ENCODE measurements at places on chromosomes 12 and 14.

DNA sequence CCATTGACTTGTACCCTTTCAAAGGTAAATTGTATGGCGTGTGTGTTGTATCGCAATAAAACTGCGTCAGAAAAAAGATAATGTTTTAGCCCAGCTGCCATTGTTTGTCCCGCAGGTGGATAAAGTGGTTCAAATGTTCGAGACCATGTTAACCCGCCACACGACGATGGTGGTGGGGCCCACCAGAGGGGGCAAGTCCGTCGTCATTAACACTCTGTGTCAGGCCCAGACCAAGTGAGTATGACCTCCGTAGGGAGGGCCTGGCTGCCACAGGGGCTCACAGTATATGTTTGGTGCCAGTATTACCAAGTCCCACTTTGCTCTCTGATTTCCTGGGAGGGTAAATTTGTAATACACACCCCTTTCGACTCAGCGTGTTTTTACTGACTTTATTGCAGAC lies 96.9 kb downstream of the DNAH10 start:
- no peak for DNase-seq

DNA sequence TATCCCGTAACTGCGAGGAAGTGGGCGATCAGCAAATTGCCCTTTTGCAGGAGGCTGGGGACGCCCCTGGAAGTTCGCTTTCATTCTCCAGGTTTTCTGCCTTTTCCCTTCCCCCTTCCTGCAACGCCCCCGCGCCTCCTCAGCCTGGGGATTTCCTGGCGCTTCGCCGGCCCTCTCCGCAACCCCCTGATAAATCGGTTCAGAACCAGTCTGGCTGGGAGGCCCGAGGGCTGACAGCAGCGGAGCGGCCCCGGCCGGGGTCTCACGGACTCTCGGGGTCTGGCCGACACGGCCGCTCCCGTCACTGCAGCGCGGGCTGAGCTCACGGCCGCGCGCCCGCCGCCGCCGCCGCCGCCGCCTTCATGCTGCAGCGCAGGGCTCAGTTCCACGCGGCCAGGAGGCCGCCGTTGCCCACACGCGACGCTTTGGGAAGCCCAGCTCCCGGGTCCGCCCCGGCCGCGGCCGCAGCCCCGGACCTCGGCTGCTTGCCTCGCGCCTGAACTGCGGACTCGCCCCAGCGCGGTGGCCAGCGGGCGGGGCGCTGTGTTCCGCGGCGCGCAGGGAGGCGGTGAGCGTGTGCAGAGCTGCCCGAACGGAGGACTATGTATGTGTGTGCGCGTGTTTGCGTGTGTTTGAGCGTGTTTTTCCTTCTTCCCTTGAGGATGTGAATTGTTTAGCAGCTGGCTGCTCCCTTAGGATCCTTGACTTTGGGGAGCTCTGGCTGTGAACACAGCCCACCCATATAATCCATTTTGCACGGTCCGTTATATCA lies at the start of gene LRFN5:
Gene LRFN5 (plus strand): TSS at position 345 of the 772 bp plus-strand sequence.
- no peak for DNase-seq

GRCh38 chr14:81849714-81850113 lies 316.1 kb upstream of the SEL1L start:
- no peak for DNase-seq

DNA sequence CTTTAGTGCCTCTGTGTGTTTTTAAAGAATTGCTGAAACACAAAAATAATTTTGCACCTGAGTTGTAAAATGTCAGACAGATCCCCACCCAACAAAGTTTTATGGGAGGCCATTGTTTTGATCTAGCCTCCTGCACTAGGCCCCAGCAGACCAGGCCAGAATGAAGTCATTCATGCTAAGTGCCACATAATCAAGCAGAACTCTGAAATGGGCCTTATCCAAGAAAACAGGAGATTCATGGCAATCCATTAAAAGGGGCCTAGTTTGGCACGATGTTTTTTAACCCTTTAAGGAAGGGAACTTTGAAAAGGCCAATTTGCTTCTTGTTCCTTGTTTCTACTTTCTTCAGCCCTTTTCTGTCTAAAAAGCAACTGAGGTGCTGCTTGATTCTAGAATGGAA lies 260.9 kb downstream of the ITPR2 start:
- no peak for DNase-seq

DNA sequence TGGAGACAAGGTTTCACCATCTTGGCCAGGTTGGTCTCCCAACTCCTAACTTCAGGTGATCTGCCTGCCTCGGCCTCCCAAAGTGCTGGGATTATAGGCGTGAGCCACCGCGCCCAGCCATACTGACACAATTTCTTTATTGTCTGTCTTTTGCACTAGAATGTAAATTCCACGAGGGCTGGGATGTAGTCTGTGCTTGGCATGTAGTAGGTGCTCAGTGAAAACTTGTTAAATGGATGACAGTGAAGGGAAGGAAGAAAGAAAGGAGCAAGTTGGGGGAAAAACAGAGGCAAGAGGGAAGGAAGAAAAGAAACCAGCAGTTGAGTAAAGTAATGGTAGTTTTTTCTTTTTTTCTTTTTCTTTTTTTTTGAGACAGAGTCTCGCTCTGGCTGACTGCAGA lies 53.1 kb downstream of the LIMA1 start:
- no peak for DNase-seq

- DNase-seq = no peak
Measured at GRCh38 chr12:56297400-56297799, 2.7 kb downstream of the CS start.

- no peak for DNase-seq
Measured at GRCh38 chr12:104381341-104381730, 75.4 kb upstream of the CHST11 start.

- no peak for DNase-seq
Measured at GRCh38 chr14:78967111-78967809, 797.1 kb downstream of the NRXN3 start.

DNA sequence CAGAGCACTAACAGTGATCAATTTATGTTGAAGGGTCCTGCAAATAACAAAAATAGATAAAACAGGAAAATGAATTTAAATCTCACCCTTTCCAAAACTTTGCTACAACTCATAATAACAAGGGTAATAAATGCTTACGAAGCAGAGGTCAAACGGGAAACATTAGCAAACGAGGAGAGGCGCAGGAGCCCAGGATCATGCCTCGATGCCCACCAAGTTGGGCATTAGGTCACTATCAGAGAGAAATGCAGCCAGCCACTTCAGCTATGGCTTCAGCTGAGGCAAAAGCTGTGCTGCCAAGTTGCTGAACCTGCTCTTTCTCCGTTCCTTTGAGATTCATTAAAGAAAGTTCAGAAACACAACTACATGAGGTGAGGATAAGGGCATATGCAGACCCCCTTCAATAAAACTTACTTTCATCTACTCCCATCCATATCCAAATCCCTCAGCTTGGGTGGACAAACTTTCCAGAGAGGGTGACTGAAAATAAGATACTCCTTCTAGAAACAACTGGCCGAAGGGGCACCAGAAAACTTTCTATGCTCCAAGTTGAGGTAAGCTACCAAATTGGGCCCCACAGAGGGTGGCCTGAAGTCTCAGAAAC lies 7.9 kb downstream of the NKX2-1 start:
- no peak for DNase-seq

DNA sequence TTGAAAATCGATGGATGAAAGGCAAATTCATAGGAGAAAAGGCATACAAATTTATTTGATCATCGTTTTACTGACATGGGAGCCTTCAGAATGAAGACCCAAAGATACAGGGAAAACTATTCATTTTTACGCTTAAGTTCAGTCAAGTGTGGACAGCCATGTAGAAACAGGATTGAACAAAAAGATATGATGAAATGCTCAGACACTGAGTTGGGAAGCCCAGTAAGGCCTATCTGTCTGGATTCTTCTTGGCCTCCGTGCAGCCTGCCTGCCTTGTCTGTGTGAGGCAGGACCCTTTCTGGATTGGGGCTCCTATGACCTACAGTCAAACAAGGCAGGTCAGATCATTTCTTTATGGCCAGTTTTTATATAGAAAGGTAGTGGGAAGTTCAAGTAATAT lies 203.8 kb upstream of the MYL2 start:
- no peak for DNase-seq

DNA sequence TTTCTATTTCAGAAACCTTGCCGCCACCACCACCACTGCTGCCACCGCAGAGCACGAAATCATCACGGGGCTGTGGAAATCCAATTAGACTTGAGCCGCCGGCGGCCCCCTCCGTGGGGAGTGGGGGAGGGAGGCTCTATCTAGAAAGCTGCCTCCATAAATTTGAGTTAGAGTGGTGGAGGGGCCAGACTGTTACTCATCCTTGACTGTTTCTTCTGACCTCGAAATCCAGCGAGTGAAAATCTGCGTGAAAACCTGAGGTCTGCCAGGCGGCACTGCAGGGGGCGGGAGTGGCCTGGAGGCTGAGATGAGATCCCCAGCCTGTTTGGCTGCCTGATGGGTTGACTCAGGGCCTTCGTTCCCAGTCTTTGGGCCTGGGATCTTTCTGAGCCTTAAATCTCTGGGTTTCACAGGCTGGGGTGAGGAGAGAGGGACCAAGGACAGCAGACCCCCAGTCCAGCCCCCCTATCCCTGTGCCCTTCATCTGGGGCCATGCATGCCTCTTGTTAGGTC lies 29.9 kb downstream of the TSPAN9 start:
- DNase-seq = no peak

GRCh38 chr12:117282490-117282889 lies 78.9 kb downstream of the NOS1 start:
- no peak for DNase-seq
